ENCODE measurements at places on chromosomes 16 and 17. TPM values are rescaled to one million over a fixed set of nuclear protein-coding genes. Genes with fewer than 3 reads are reported as not detected.

Gene SLC12A3
- total RNA-seq = not detected

Gene NOTUM
- not detected for total RNA-seq

Gene CORO6
- 1.8 TPM for total RNA-seq

Gene OTOP3
- not detected for total RNA-seq

Gene PMFBP1
- total RNA-seq = 0.17 TPM

Gene MMP28
- 2.2 TPM for total RNA-seq

Gene MYLK3
- total RNA-seq = under 0.01 TPM

Gene ZNF469
- total RNA-seq = 2.8 TPM

Gene CLEC18B
- total RNA-seq = not detected

Gene KRTAP3-2
- not detected for total RNA-seq

Gene CDH11
- total RNA-seq = 64.1 TPM

Gene KRT16
- not detected for total RNA-seq

Gene ATAD5
- 2.2 TPM for total RNA-seq

Gene AGRP
- not detected for total RNA-seq

Gene LGALS3BP
- total RNA-seq = 111 TPM

Gene IRX5
- total RNA-seq = not detected

Gene SPEM3
- not detected for total RNA-seq

Gene GUCY2D
- total RNA-seq = not detected

Gene KRT222
- total RNA-seq = not detected

Gene MSLN
- under 0.01 TPM for total RNA-seq

Gene FOXK2
- 36.7 TPM for total RNA-seq

Gene RANGRF
- 32.4 TPM for total RNA-seq

Gene CACNG3
- total RNA-seq = not detected

Gene PRSS33
- total RNA-seq = not detected

Gene PDILT
- total RNA-seq = not detected

Gene KRT36
- not detected for total RNA-seq

Gene FAHD1
- 33.6 TPM for total RNA-seq

Gene NTN3
- total RNA-seq = 0.15 TPM

Gene GPR142
- not detected for total RNA-seq

Gene ESRP2
- 0.30 TPM for total RNA-seq

Gene CX3CL1
- total RNA-seq = not detected

Measured in bronchus fibroblast of lung (primary cell).